Bone marrow (tissue), 2 donors: ENCODE measurements at places on chromosomes 1 and 21.

DNA sequence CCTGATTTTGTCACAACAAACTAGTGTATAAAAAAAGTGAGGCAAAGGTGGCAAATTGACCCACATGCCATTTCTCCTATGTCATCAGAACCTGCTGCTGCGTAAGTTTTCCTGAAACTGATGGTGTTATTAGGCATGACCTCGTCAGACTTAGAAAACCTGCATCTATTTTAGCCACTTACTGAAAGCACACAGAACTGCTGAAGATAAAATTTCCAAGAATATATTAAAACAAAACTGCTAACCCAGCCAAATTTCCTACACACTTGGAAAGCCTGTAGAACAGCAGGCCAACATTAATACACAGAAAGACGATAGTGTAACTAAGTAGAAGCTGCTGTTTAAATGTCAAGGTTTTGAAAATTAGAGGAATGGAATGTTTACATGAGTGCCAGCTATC is 674.5 kb upstream of the CXADR start:
- no peak for DNase-seq

GRCh38 chr1:183551924-183552323 is 38.3 kb downstream of the NCF2 start:
- no peak for DNase-seq

GRCh38 chr1:17965515-17966100 is 142.0 kb upstream of the IGSF21 start:
- DNase-seq = no peak

- DNase-seq = no peak
These were observed 43.2 kb downstream of the HHAT start for GRCh38 chr1:210371916-210372315.

- DNase-seq = no peak
These were observed 597.6 kb downstream of the ADGRL2 start for GRCh38 chr1:82398357-82398756.

GRCh38 chr1:57424231-57425027 is 569 bp upstream of the DAB1 start:
- no peak for DNase-seq

- DNase-seq = no peak
These were observed 2.5 kb downstream of the RASAL2 start for GRCh38 chr1:178096421-178096820.

- no peak for DNase-seq
These were observed 15.1 kb downstream of the TRIM11 start for GRCh38 chr1:228391411-228392020.

DNA sequence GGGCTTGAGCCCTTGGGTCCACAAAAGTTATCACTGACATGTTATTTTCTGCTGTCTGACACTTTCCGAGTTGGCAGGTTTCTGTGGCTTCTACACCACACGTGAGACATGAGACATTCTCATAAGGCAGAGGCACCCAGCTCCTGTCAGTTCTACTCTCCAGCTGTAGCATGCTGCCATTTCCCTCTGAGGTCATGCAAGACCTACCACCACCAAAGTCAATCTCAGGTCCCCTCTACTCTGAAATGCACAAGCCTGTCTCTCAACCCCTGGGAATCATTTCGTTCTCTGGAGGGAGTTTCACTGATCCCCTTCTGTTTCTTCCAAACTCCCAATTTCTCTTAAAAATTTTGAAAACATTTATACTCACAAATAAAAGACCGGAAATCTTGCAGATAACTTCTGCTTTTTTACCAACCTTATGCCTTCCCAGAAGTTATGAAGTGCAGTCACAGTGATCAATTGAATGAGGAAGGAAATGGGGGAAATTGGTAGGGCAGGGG is 39.5 kb upstream of the CR2 start:
- peak; percentile 84 for DNase-seq

- no peak for DNase-seq
These were observed 467.5 kb upstream of the CXADR start for GRCh38 chr21:17045214-17045853.

DNA sequence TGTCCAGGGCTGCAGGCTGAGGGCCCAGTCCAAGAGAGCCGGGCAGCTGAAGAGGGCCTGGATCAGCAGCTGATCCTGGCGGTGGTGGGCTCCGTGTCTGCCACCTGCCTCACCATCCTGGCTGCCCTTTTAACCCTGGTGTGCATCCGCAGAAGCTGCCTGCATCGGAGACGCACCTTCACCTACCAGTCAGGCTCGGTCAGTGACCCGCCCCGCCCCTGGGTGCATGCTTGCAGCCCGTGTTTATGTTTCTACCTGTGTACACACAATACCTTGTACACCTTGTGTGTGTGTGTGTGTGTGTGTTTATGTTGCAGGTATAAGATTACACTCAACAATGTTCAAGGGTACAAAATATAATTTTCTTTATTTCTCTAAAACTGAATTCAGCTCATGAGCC is 13.0 kb downstream of the TIE1 start:
- DNase-seq = no peak

DNA sequence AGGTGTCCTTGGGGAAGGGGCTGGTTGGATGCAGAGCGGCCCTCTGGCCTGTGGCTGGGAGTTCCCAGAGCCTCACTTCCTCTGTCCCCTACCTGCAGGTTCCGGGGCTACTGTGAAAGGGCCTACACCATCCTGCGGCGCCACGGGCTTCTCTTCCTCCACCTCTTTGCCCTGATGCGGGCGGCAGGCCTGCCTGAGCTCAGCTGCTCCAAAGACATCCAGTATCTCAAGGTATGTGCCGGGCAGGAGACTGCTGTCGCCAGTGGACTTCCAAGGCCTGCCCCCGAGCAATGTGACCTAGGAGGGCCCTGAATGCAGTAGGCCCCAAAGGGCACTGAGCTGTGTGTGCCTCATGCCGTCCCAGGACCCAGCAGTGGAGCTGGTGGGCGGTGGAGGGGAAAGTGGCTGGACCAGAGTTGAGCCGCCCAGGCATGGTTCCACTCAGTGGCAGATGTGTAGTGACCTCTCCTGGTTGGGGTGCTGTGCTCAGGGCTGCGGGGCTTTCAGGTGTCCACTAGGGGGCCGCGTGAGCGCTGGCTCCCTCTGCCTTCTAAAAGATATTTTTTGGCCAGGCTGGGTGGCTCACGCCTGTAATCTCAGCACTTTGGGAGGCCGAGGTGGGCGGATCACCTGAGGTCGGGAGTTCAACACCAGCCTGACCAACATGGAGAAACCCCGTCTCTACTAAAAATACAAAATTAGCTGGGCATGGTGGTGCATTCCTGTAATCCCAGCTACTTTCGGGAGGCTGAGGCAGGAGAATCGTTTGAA is 73.4 kb downstream of the PIK3CD start:
- peak; percentile 20 for DNase-seq

DNA sequence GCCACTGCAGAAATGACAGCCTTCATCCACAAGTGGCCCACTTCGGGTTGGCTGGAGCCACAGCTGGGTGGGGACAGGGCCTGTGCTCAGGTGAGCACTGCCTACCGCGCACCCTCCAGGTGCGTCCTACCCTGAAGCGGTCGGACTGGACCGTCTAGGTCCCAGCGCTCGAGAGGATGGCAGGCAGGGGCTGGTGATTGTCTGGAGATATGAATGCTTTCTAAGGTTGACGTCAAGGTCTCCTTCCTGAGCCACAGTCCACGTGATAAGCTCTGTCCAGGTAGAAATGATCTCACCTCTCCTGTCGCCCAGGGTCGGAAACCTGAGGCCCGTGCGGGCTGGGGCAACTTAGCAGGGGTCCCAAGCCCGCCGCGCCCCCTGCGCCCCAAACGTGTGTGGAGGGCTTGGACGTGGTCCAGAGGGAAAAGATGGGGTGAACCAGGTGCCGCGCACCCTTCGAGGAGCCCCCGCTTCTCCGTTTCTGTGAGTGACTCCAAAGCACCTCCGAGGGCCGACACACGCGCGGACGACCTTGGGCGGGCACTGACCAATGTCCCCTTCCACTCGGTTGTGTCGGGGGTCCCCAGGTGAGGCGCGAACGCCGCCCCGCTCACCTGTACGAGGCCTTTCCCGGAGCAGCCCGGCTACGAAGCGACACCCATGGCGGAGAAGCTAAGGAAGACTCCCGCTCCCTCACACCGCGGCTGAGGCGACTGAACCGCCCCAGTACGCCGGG is 853 bp upstream of the DOP1B start:
- no peak for DNase-seq

GRCh38 chr1:230175163-230175747 is 108.2 kb downstream of the GALNT2 start:
- DNase-seq = no peak

DNA sequence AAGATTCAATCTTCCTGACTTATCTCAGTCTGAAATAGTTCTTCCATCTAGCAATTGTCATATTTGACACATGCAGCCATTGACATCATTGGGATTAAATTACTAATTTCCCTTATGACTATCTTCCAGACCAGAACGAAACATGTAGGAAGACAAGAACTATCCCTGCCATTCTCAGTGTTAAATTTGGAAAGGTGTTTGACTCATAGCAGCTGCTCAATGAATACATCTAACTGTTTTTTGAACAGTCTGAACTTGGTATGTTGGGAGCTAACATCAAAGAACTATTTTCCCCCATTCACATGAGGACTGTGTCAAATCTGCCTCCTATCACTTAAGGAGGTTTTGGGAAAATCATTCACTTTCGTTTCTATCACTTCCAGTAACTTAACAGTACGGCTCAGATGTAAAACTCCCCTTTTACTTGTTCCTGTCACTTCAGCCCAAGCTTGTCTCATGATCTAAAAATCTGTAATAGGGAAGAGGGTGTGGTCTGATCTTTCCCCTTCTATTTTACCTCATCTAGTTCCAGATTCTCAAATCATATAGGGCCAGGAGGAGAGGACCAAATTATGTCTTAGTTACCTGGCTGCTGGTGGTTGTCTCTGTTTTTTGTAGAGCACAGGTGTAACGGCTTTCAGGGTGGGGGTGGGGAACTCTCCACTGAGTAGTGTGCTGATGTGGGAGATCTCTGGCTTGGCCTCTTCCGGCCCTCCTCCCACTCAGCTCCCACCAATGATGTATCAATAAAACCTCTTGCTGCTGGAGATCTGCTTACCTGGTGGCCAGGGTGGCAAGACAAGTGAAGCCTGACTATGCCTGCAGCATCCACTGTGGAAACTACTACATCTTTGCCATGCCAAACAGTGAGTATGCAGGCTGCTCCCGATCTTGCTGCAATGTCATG is 26.2 kb upstream of the SLAMF1 start:
- no peak for DNase-seq

GRCh38 chr1:47732489-47732888 is 264.7 kb downstream of the TRABD2B start:
- no peak for DNase-seq

- no peak for DNase-seq
These were observed 120.7 kb downstream of the CRB1 start for GRCh38 chr1:197388801-197389200.

- no peak for DNase-seq
These were observed 87.5 kb upstream of the ACTL8 start for GRCh38 chr1:17667641-17668040.

DNA sequence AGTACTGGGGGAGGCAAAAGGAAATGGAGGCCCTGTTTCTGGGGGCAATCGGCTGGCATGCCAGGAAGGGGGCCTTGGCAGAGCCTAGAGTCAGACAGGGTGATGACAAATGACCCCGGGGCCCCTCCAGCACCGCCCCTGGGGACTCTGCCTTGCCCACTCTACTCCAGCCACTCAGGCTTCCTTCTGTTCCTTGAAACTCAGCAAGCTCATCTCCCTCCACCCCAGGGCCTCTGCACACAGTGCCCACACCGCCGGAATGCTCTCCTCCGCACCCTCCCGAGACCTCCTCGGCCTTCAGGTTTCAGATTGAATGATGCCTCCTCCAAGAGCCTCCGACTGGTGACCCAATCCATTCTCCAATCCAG is 122.5 kb upstream of the ZBTB40 start:
- no peak for DNase-seq

- no peak for DNase-seq
These were observed 177.3 kb downstream of the ZSCAN20 start for GRCh38 chr1:33649759-33650158.

DNA sequence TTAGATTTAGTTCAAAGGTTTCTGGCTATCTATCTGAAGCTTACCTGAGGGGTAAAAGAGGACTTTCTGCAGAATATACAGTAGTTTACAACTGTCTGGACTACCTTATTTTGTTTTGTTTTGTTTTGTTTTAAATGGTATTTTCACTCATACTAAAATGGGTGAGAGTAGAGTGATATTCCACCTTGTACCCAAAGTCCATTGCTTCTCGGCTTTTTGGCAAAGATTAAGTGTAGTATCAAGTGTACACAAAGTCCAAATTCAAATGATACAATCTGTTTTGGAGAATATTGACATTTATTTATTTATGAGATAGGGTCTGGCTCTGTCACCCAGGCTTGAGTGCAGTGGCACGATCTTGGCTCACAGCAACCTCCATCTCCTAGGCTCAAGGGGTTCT is 11.7 kb upstream of the SMG7 start:
- no peak for DNase-seq

GRCh38 chr1:47738560-47739182 is 258.5 kb downstream of the TRABD2B start:
- DNase-seq = no peak

DNA sequence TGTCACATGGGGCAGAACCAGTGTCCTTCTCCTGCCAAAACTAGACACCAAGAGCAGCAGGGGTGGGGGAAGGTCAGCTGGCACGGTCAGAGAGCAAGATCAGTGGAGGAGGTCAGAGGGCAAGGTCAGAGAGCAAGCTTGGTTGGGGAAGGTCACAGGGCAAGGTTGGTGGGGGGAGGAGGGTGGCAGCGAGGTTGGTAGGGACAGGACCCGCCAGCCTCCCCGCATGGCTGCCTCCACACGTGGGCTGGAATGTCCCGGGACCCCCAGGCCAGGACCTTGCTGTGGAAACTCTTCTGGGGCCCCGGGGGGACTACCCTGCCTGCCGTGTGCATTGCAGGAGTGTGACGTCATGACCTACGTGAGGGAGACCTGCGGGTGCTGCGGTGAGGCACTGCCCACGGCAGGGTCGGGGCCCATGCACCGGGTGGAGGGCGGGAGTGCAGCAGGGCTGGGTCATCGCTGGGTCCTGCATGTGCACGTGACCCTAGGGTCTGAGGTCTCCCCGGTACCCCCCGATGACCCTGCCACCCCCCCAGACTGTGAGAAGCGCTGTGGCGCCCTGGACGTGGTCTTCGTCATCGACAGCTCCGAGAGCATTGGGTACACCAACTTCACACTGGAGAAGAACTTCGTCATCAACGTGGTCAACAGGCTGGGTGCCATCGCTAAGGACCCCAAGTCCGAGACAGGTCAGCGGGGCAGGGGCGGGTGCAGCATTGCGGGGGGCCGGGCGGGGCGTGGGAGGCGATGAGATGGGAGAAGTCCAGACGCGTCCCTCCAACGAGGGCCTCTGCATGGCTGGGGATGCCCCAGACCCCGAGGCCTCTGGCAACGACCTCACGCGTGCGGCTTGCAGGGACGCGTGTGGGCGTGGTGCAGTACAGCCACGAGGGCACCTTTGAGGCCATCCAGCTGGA is 27.3 kb downstream of the COL6A2 start:
- DNase-seq = no peak
